ENCODE measurements at places on chromosomes 3 and 15.

- DNase-seq: no peak
Measured at GRCh38 chr3:51715231-51715976, 8.5 kb downstream of the GRM2 start.

DNA sequence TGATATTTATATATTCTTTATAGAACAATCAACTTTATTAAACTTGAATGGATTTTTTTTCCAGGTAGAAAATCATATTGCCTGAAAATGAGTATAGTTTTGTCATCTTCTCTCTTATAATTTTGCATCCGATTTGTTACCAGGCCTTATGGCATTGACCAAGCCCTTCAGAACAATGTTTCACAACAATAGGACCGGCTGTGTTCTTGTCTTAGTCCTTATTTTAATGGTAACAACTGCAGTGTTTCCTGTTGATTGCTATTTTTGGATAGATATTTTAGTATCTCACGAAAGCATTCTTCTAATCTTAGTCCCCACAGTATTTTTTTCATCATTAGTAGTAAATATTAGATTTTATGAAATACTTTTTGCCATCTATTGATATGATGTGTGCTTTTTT, 88.1 kb upstream of the ANKRD34C start:
- DNase-seq: no peak

- no peak for DNase-seq
Measured at GRCh38 chr15:101342056-101342455, 47.0 kb upstream of the SNRPA1 start.

GRCh38 chr3:187628169-187628568, 42.0 kb downstream of the SST start:
- no peak for DNase-seq

GRCh38 chr3:27160779-27161287, 208.3 kb downstream of the NEK10 start:
- no peak for DNase-seq

- DNase-seq: no peak
Measured at GRCh38 chr3:11080492-11080891, 73.8 kb upstream of the HRH1 start.

GRCh38 chr15:50906954-50907600, 1.4 kb upstream of the AP4E1 start:
- DNase-seq: peak; percentile 72

- peak; percentile 69 for DNase-seq
Measured at GRCh38 chr15:69976366-69976994, 121.2 kb downstream of the TLE3 start.
